ENCODE measurements at places on chromosomes 12 and 14.

DNA sequence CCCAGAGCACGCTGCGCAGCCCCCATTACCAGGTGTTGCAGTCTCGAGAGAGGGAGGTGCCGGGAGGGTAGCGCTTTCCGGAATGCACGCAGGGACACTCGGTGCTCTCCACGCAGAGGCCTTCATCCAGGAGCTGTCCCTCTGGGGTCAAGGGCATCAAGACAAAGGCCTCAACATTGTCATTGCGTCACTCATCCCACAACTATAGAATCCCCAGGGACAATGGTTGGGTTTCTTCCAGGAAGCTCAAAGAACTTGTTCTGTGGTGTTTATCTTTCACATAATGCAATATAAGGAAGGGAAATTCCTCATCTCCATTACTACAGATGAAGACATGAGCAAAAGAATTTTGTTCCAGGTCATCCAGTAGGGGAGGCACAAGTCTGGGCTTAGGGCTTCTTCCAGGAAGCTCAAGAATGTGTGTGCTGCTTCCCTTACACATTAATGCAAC is 52.1 kb downstream of the VWF start:
- no peak for DNase-seq

DNA sequence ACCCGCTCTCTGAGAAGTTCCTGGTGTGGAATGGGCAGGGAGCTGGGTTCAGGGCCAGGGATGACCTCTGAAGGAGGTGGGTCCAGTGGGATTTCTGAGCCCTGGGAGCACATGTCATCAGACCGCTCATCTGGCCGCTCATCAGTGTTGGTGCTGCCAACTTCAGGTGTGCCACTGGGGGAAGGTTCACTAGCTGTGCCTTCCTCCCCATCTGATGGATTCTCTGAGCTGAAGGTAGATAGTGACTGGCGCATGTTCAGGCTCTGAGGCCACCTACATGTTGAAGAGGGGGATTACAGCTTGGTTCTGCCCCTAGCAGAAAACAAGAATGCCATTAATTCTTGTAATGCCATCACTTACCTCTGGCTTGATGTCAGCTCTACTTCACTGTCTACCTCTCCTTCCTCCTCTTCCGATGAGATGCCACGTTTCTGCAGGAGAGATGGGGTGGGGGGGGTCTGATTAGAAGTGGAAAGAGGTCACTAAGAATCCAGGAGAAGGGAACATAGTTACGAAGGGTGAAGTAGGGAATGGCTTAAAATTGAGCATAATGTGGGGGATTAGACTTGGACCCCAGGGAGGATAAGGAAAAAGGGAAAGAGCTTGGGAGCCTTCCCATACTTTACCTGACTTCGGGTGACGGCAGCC is 17.2 kb downstream of the MAP3K12 start:
- DNase-seq: no peak

DNA sequence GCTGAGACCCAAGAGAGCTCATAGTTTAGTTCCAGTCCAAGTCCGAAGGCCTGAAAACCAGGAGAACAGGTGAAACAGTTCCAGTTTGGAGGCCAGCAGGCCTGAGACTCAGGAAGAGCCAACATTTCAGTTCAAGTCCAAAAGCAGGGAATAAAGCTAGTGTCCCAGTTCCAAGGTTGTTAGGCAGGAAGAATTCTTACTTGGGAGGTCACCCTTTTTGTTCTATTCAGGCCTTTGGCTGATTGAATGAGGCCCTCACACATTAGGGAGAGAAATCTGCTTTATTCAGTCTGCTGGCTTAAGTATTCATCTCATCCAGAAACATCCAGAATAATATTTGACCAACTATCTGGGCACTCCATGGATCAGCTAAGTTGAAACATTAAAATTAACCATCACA is 294.6 kb downstream of the PCNX1 start:
- DNase-seq: no peak

DNA sequence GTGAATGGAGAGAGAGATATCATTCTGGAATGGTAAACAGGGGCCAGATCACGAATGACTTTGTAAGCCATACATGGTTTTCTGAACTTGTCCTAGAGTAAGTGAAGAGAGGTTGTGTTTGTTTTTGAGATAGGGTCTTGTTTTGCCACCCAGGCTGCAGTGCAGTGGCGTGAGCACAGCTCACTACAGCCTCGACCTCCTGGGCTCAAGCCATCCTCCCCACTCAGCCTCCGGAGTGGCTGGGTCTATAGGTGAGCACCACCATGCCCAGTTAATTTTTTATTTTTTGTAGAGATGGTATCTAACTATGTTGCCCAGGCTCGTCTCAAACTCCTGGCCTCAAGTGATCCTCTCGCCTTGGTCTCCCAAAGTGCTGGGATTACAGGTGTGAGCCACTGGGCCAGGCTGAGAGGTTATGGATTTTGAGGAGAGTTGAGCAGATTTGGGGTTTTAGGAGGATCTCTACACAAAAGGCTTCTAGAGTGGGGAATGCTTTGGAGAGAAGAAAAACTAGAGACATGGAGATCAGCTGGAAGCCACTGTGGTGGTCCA is 19.7 kb upstream of the GPRC5A start:
- DNase-seq: no peak

GRCh38 chr12:7650091-7650490 is 15.6 kb downstream of the APOBEC1 start:
- no peak for DNase-seq

GRCh38 chr14:65002586-65003210 is 16.0 kb downstream of the FNTB start:
- DNase-seq: no peak
